ENCODE measurements at places on chromosomes 6 and 20. TPM values are rescaled to one million over a fixed set of nuclear protein-coding genes. Genes with fewer than 3 reads are reported as not detected.

Gene NANP
- total RNA-seq, result 4.8 TPM

GRCh38 chr20:50493881-50494253 lies 16.3 kb upstream of the PTPN1 start:
- H3K27ac ChIP-seq, result peak overlapping the region; percentile 90
- H3K36me3 ChIP-seq, result no peaks in the 10 kb centered on the region
- H3K4me3 ChIP-seq, result no peak overlapping the region
- H3K27me3 ChIP-seq, result no peaks in the 10 kb centered on the region

- no peaks in the 10 kb centered on the region for H3K27me3 ChIP-seq
- no peaks in the 10 kb centered on the region for H3K36me3 ChIP-seq
- no peak for DNase-seq
- H3K4me1 ChIP-seq, result no peaks in the 10 kb centered on the region
Measured at GRCh38 chr6:113190170-113190569, 667.0 kb upstream of the MARCKS start.

GRCh38 chr6:119209452-119210205 lies 131.2 kb upstream of the FAM184A start:
- H3K27ac ChIP-seq, result no peak overlapping the region
- H3K4me1 ChIP-seq, result peaks cover 10% of the 10 kb centered on the region
- no peaks in the 10 kb centered on the region for H3K27me3 ChIP-seq
- no peaks in the 10 kb centered on the region for H3K36me3 ChIP-seq

DNA sequence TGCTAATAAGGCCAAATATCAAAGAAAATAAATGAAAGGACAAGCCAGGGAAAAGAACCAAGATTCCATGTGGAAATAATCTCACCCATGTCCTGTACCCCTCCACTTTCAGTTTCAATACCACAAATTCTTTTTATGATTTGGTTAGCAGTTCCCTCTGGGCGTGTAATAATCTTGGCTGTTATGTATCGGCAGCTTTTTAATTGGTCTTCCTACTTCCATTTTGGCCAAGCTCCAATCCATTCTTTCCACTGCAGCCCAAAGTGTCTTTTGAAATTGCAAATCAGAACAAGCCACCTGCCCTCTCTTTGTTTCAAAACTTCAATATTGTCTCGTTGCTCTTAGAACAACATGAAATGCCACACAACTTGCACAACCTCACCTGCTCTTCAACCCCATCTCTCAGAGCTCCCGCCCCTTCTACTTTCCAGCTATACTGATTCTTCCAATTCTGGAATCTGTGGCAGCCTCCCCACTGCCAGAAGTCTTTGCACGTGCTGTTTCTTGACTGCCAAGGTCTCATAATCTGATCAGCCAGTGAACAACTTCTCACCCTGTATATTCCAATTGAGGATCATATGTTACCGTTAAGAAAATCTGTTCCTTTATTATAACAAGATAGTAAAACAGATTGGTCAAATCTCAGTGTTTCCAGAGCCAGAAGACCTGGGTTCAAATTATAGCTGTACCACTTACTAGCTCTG lies 354.5 kb downstream of the CBLN4 start:
- H3K4me3 ChIP-seq, result no peak overlapping the region
- H3K36me3 ChIP-seq, result no peaks in the 10 kb centered on the region
- no peak for DNase-seq

DNA sequence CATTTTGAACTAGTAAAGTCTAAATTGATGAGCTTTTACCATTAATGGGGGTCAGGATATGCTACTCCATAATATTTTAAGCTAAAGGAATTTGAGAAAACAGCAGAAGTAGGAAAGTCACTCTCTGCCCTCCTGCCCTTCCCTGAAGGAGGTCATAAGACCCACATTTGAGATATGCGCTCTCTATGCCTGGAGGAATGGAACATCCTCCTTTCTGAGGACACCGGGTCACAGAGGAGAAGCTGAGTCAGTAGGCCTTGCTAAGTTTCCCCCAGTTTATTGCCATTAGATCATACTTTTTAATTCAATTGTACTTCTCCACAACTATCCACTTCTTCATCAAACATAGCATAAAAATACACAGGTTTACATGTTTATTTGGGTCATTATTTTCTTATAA lies 40.3 kb downstream of the AKAP7 start:
- H3K4me1 ChIP-seq, result no peaks in the 10 kb centered on the region
- DNase-seq, result no peak
- no peak overlapping the region for H3K27ac ChIP-seq
- H3K4me3 ChIP-seq, result no peak overlapping the region

GRCh38 chr6:46734867-46735719 lies at the start of gene PLA2G7:
PLA2G7 (minus strand) TSS chr6:46735375; CDS start chr6:46722891, 12,484 bp downstream.
- H3K4me3 ChIP-seq, result peak within 1 kb of the TSS; percentile 35
- H3K27me3 ChIP-seq, result no peaks in the 10 kb centered on the region

DNA sequence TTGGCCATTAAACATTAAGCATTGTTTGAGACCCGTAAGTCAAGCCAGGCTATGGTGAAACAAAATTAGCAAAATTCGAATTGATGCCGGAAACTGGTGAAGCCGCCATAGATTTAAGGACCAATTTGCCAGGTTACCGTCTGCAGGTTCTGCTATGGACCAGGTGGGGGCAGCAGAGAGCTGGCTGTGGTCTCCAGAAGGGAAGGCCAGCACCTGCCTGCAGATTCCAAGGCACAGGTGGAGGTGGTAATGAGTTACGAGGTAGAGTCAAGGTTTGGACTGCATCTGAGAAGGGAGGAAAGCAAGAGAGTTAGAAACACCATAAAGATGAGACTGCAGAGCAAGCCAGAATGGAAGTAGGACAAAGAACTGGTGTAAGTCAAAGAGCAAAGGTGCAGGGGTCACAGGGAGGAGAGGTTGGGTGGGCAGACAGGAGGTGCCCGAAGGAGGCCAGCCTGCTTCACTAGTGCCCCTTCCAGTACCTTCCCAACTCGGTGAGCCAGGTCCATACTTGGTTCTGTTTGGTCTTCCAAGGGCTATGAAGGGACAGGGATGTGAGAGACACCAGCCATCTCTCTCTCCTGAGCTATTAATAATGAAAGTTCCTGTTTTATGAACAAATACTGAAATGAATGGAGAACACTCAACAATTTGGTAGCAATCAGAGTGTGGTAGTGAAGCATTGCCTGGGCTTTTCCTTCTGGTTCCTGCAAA lies 131.6 kb upstream of the ESR1 start:
- H3K27ac ChIP-seq, result no peak overlapping the region
- peaks cover 36% of the 10 kb centered on the region for H3K4me1 ChIP-seq
- H3K4me3 ChIP-seq, result no peak overlapping the region
- no peaks in the 10 kb centered on the region for H3K27me3 ChIP-seq
